ENCODE measurements at places on chromosomes 3 and 15. TPM values are rescaled to one million over a fixed set of nuclear protein-coding genes. Genes with fewer than 3 reads are reported as not detected.

The ZNF592 gene
- total RNA-seq, result 28.5 TPM

The FOXB1 gene
- total RNA-seq, result not detected

The TRPC1 gene
- total RNA-seq, result 35.7 TPM

The CLDN16 gene
- total RNA-seq, result not detected

The LRRN1 gene
- total RNA-seq, result 18.5 TPM

The FGF7 gene
- total RNA-seq, result 51.6 TPM

The PRSS50 gene
- total RNA-seq, result 0.69 TPM

The INSYN1 gene
- 31.1 TPM for total RNA-seq

The GOLGA6C gene
- total RNA-seq, result not detected

The SPTSSB gene
- total RNA-seq, result 0.46 TPM

The GDPGP1 gene
- total RNA-seq, result 8.3 TPM

The CHRNB4 gene
- total RNA-seq, result 0.12 TPM

The PYGO1 gene
- 14.7 TPM for total RNA-seq

The GOLGA6D gene
- not detected for total RNA-seq
